D721Med (cell line): ENCODE measurements at places on chromosomes 6 and 20.

GRCh38 chr6:36576578-36576977 lies 17.6 kb upstream of the SRSF3 start:
- DNase-seq = no peak

DNA sequence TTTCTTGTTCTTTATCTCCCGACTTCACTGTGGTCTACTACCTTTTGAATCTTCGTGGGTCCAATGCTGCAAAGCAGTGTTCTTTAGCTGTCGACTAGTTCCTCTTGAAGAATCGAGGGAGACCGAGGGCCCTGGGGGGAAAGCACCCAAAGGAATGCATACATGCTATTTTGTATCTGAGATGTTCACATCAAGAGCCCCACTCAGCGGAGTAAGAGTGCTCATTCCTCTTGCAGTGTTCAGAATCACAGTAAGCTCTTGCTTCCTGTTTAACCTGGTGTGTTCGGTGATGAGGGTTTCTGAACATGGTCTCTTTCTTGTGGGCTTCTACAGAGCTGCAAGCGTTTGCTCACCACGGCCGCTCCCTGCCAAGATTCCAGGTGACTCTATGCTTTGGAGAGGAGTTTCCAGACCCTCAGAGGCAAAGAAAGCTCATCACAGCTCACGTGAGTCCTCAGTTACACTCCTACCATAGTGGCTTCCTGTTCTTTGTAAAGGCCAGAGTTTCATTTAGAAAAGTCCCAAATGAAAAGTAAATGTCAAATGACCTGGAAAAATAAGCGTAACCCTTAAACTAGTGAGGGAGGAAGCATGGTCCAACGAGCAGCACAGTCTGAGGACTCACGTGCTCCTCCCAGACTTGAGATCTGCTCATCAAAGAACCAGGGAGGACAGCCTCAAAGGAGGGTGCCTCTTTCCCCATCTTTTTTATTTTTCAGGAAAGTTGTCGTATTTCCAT lies 13.3 kb downstream of the IRF4 start:
- no peak for DNase-seq

- no peak for DNase-seq
Measured at GRCh38 chr6:143015300-143015706, 45.4 kb upstream of the AIG1 start.

- DNase-seq = no peak
Measured at GRCh38 chr6:132464538-132465256, 48.2 kb downstream of the STX7 start.

- DNase-seq = no peak
Measured at GRCh38 chr6:111604259-111605099, 1.2 kb downstream of the TRAF3IP2 start.

GRCh38 chr6:130075879-130076460 lies 57.6 kb downstream of the L3MBTL3 start:
- DNase-seq = no peak

DNA sequence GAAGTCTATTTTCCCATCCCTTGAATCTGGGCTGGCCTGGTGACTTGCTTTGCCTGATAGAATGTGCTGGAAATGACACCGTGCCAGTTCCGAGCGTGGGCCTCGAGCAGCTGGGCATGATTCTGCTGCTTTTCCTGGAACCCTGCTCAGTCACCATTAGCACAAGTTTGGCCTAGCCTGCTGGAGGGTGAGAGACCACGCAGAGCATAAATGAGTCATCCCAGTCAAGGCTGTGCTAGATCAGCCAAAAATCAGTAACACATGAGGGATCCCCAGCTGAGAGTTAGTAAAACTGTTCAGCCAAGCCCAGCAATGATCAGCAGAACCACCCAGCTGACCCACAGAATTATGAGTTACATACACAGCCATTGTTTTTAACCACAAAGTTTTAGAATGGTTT lies 74.8 kb upstream of the TOP1 start:
- DNase-seq = no peak

- DNase-seq = no peak
Measured at GRCh38 chr6:167275001-167275400, 16.1 kb upstream of the UNC93A start.

GRCh38 chr20:19807191-19807945 lies 49.3 kb downstream of the RIN2 start:
- no peak for DNase-seq

DNA sequence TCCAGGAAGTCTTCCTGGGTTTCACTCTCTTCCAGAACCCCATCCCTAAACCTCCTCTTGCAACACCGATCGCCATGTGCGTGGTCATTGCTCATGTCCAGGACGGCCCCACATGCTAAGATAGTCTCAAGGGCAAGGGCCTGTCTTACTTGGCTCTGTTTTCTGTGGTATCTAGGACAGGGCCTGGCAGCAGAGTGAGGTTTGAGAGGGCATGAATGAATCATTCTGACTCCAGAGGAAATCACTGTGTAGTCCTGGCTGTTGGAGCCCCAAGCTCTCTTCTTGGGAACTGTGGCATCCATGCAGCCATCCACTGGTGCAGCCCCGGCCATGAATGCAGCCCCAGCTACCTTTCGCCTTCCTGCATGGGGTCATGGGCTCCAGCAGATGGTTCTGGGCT lies 12.4 kb downstream of the SIRPA start:
- no peak for DNase-seq

DNA sequence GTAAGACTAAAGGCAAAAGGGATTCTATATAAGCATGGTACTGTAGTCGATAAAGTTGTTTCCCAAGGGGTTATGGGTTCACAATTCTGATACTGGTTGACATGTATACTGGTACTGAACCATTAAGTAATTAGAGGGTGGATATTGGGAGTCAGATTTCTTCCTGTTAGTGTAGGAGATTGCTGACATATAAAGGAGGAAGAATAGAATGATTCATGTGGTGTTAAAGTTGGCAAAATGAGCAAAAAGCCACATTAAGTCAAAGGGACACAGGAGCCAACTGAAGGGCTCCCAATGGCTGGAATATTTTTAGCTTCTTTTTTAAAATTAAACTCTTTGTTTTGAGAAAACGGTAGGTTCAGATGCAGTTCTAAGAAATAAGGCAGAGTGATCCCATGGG lies 161.8 kb upstream of the PRND start:
- no peak for DNase-seq

DNA sequence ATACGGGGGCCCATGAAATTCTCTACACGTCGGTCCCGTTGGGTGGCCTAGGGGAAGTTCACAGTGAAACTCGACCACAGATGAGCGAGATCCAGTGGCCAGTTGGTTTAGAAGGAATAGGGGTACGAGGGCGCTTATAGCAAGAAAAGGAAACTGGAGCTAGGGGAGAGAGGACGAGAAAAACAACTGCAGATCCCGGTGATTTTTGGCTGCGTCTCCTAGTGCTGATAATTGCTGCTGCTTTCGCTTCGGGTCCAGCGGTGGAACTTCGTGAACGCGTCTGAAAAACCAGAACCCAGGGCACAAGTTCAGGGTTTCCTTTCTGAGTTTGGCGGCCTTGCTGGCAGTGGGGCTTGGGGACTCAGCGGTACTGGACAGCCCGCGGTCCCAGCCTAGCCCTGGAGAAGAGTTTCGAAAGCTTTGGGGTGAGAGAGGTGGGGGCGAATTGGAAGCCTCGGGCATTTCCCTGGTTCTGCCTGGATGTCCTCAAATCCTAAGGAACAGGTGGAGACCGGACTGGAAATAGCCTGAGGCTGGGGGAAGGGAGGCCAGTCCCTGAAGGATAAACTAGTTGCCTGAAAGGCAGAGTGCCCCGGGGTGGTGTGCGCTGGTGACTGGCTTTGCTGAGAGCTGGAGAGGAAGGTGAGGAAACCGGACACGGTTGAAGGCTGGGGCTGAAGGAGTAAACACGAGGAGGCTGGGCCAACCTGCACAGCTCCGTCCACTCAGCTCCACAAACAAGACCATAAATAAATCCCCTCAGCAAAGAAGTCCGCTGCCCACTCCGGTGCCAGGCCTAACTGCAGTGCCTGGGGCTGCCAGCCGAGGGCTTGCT lies 793 bp downstream of the GMPR start:
- no peak for DNase-seq

DNA sequence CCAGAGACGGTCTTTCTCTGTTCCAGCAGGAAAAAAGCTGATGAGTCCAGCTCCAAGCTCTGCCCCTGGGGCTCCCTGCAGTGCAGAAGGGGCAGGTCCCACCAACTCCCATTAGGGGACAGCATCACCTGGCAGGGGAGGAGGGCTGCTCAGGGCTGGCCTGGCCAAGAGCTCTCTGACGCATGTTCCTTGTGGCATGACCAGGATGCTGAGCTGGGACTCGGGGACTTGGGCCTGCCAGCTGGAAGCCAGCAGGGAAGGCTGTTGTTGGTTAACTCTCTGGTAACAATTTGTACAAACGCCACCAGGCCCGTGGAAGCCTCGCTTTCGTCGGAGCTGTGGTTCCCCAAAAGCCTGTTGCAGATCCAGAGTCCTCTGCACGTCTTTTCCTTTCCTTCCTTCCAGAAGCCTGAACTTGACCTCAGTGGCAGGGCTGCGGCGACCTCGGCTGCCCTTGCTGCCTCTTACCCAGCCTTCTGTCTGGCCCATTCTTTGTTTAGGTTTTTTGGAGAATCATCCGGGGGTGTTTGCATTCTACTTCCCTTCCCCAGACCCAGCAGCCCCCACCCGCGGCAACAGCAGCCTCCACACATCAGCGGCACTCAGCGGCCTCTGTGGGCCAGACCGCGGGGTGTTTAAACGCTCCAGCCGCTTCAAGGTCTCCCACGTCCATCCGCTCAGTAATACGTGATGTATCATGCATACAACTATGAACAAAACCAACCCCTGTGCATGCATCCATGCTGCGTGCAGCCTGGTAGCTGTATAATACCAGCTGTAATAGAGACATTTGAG lies 63.3 kb downstream of the GNAS-AS1 start:
- no peak for DNase-seq

DNA sequence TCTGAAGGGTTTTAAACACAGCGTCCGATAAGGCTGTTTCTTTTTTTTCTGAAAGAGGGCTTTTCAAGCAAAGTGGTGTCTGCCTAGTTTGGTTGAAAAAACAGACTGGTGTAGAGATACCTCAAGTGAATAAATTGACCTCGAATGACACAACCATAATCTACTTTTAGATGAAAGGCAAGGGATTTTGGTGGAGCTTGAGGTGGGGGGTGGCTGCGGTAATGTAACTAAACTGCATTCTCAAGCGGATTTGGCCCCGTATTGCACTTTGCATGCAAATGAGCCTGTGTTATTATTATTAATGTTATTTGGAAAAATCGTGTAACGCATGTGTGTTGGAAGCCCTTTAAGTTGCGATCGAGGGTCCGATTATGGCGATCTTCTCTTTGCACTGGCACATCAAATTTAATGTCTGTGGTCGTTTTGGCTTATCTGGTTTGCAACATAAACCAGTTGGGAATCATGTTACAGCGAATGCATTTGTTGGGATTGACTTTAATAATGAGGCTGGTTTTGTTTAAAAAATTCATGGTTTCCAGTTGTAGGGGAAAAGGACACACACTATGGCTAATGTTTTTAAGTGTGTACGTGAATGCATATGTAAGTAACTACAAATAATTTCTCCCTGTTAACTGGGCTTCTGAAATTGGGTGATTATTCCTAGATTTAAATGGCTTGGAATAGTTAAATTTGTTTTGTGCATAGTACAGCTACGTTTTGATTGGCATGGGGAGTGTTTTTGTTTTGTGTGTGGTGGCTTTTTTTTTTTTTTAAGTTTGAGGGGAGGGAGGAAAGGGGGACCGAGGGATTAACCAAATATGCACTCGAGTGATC lies 1.0 kb downstream of the JARID2 start:
- DNase-seq = no peak

DNA sequence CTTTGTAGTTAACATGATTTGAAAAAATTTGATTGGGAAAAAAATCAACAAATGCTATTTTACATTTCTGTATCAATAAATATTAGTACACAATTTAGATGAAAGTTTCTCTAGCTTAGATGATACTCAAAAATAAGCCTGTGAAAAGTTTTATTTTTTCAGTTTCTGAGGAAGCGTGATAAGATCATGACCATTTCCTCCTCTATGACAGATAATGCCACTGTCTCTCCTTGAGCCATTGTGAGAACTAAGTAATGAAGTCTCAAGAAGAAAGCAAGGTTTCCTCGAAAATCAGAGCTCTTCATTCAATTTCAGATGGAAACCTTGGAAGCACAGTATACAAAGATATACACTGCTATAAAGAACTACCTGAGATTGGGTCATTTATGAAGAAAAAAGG lies 395.0 kb downstream of the HDGFL1 start:
- DNase-seq = no peak

- no peak for DNase-seq
Measured at GRCh38 chr20:54070187-54070987, at the start of gene BCAS1. TSS of gene BCAS1 (minus strand) at chr20:54070594. CDS start at chr20:54058718, 11,876 bp downstream.

GRCh38 chr20:61291166-61291829 lies 39.2 kb downstream of the CDH4 start:
- no peak for DNase-seq

DNA sequence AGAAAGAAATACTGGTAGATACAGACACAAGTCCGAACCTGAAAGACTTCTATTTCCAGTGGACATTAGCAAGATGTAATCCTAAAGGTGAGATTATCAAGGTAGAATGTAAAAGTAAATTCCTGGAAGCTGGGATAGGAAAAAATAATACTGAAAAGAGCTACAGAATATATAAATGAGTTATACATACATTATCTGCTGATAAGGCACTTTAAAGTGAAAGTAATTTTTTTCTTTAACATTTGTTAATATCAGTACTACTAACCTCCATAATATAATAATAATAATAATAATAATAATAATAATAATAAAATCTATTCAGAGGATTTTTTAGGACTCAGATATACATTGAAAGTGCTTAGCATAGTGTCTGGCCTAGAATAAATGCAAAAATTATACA lies 102.5 kb downstream of the RFX6 start:
- DNase-seq = no peak

- DNase-seq = no peak
Measured at GRCh38 chr6:118354641-118355040, 193.5 kb upstream of the PLN start.

DNA sequence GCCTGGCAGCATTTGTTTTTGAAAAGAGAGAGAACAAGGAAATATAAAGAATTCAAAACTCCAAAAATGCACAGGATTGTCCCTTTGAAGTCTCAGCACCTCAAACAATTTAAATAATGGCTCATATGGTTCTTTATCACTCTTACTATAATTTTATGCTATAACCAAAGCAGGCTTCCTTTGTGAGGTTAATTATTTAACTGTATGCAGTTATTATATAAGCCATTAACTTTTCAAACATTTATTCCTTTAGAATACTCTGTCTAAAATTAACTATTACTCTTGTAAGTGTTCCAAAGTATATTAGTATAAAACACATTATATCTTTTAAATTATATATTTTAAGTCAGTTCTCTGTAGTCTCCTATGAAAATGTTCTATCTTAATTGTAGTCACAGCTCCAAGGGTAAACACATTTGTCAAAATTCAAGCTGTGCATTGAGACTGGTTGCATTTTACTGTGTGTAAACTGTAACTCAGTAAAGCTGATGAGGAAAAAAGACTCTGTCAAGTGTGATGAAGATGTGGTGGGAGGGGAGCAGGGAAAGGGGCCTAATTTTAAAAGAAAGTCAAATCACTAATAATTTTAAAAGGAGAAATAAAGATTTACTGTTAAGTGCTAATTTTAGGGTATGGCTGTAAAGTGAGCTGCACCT lies 20.0 kb upstream of the PLAGL1 start:
- DNase-seq = no peak
